Muscle of leg (tissue), 16 donors: ENCODE measurements at places on chromosomes 16 and 17. TPM values are rescaled to one million over a fixed set of nuclear protein-coding genes. Genes with fewer than 3 reads are reported as not detected.

DNA sequence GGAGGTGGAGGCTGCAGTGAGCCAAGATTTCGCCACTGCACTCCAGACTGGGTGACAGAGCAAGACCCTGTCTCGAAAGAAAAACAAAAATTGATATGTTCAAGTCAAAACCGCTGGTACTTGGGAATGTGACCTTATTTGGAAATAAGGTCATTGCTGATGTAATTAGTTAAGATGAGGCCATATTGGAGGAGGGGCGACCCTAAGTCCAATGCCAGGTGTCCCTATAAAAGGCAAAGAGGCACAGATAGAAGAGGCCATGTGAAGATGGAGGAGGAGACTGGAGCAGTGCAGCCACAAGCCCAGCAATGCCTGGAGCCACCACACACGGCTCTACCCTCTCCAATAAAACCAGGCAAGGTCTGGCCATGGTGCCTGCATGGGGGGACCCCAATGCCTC, 50.8 kb upstream of the JPH3 start:
- DNase-seq = no peak

DNA sequence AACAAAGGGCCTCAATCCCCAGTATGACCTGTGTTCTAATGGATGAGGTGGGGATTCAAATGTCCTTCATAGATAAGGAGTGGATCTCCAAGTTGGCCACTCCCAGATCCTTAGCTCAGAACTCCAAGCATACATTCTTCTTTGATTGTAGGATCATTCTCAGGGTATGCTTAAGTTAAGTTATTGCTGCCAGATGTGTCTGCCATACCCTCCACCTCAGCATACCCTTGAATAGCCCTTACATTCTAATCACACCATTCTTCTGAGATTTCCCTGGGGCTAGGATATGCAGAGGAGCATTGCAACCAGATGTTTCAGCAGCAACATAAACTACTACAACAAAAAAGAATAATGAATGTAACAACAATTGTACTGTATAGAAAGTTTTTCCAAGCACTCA, 1.6 kb upstream of the KRTAP2-4 start:
- no peak for DNase-seq

- peak; percentile 52 for DNase-seq
These were observed 1.7 kb downstream of the METRNL start for GRCh38 chr17:83080858-83081683.

DNA sequence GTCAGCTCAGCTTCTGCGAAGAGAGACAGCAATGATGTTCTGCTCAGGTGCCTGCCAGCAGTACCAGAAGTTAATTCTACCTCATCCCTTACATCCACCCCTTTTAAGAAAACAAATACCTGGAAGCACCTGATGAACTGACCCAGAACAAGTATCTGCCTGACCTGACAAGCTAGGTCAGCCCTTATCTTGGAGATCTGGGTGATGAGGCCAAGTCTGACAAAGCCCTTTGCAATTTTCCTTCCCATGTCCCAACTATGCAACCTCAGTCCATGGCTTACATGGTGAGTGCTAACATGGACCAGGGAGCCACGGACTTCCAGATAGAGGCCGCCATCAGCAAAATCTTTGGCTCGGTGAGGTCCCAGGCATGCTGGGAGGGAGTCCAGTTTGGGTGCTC, 3.6 kb downstream of the ACADVL start:
- DNase-seq = no peak

GRCh38 chr17:73247726-73248125, 14.0 kb downstream of the CPSF4L start:
- DNase-seq = no peak

GRCh38 chr16:27315333-27316037, 1.7 kb downstream of the IL4R start:
- DNase-seq = no peak

GRCh38 chr17:73341350-73342049, 29.7 kb upstream of the CDC42EP4 start:
- no peak for DNase-seq

- DNase-seq = no peak
These were observed 123.1 kb downstream of the C16orf78 start for GRCh38 chr16:49496656-49497055.

GRCh38 chr17:8861495-8862181, 5.8 kb downstream of the PIK3R6 start:
- no peak for DNase-seq

- no peak for DNase-seq
These were observed 24.3 kb downstream of the STAT3 start for GRCh38 chr17:42363767-42364585.

DNA sequence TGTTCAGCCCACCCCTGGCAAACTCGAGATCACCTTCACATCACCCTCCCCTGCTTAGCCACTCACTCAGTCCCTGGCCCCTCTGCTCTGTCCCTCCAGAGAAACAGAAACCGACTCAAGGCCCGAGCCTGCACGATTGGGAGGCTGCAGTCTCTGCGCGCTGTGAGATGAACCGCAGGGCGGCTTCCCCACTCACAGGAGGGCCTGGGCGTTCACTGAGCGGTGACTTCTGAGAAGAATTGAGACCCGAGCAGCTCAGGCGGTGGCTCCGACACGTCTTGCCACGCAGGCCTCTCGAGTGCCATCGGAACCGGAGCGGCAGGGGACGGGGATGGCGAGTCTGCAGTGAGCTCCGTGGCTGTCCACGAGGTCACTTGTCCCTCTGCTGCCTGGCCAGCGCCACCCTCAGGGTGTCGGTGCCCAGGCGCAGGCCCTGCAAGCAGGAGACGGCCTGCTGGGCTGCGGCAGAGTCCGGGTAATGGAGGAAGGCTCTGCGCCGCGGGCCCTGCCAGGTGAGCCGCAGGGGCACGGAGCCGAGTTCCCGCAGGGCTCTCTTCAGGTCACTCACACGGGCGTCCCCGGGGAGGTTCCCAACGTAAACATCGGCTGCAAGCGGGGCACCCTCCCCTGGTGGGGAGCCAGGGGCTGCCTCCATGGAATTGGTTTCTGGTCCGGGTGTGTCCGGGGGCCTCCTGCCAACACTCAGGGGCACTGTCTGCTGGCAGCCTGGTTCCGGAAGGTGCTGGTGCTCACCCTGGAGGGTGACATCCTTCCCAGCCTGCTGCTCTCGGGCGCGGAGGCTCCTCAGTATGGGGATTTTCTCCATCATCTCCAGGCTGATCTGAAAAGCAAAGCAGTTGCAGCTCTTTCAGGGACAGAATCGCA, 21.6 kb downstream of the FOXF1 start:
- no peak for DNase-seq

GRCh38 chr17:45342871-45343526, 26.2 kb upstream of the MAP3K14 start:
- DNase-seq = no peak

GRCh38 chr16:70348991-70349390, 2.3 kb downstream of the DDX19A start:
- DNase-seq = peak; percentile 76

The RNF157 gene
- total RNA-seq = 5.5 TPM

The ZNF597 gene
- total RNA-seq = 2.3 TPM

The CD300LF gene
- total RNA-seq = 0.22 TPM

The SLC52A1 gene
- 0.04 TPM for total RNA-seq

The MYH1 gene
- 3.4 TPM for total RNA-seq

The TBC1D3I gene
- 0.09 TPM for total RNA-seq

The CCL13 gene
- 3.5 TPM for total RNA-seq

The SEC14L5 gene
- 0.40 TPM for total RNA-seq
